ENCODE measurements at places on chromosomes 13 and 19.

DNA sequence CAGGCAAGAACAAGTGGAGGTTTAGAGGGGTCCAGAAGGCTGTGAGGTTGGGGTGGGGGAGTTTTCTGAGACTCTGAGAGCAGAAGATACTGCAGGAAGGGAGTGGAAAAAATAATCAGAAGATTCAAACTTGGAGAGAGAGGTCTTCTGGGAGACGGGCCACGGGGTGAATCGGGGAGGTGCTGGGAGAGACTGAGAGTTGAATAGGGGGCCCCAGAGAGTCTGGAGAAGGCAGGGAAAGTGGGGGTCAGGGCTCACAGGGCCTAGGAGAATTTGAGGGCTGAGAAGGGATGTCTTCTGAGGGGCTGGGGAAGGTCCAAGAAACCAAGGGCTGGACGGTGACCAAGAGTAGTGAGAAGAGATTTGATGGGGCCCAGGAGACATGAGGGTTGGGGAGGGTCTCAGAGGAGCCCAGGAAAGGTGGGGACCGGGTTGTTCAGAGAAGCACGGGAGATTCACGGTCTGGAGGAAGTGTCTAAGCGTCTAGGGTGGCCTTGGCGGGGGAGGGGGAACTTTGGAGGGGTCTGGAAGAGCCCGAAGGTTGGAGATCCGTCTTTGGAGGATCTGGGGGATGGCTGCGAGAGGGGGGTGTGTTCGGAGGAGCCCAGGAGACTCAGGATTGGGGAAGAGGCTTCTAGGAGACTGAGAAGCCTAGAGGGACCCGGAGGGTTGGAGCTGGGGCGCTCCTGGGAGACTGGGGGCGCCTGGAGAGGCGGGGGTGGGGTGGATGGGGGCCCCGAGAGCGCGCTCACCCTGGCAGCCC, 1.5 kb downstream of the KCNC3 start:
- DNase-seq, result no peak

DNA sequence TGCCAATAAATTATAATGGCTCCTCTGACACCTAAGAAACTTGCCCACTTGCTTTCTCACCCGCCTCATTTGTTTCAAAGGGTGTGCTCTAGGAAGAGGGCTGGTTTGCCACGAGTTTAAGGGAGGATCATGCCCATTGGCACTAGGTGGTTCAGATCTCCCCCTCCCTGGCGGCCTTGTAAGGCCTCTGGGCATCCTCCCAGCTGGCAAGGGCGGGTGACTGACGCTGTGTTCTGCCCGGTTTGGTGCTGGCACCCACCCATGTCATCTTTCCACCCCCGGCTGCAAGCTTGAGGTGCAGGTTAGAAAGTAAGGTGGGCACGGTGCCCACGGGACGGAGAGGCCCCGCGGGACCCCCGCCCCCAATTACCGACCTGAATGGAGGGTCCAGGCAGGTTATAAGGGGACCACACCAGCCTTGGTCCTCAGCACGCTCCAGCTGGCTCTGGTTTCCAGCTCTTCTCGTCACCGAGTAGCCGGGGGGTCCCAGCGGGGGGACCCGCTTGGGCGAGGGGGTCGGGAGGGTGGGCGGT, 90.4 kb downstream of the PTPRS start:
- no peak for DNase-seq

GRCh38 chr13:44385401-44385800, 11.8 kb downstream of the SERP2 start:
- no peak for DNase-seq

DNA sequence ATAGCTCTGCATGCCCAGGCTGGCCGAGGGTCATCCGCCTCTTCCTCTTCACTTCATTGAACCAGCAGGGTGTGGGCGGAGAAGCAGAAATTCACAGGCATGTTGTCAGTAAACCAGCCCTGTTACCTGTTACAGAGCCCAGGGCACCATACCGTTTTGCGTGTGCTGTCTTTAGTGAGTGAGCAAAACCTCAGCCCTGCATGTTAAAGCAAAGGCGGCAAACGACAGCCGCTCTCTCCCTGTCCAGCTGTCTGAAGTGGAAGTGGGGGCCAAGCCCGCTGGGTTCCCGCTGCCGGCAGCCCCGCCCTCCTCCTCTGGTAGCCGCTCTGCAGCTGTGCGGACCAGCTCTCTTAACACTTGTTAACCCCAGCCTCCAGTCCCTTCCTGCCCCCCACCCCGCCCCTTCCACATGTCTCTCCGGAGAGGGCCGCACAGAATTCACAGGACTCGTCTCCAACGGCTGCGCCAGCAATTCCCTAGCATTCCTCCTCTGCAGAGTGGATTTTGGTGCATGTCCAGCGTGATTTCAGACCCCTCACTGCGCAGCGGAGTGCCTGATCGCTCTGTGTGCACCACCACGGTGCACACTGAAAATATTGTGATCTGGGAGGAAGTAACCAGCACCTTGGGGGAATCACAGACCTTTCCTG, 12.7 kb downstream of the KLHL26 start:
- DNase-seq, result no peak

- DNase-seq, result no peak
Observed at GRCh38 chr13:74761801-74762757, 627.9 kb upstream of the KLF12 start.

- DNase-seq, result peak; percentile 6
Observed at GRCh38 chr19:51531349-51532315, at the start of gene SIGLEC6. Gene SIGLEC6 (minus strand): TSS chr19:51531670. CDS start chr19:51531648, 22 bp downstream.

GRCh38 chr13:60114499-60115028, 49.2 kb downstream of the DIAPH3 start:
- no peak for DNase-seq

DNA sequence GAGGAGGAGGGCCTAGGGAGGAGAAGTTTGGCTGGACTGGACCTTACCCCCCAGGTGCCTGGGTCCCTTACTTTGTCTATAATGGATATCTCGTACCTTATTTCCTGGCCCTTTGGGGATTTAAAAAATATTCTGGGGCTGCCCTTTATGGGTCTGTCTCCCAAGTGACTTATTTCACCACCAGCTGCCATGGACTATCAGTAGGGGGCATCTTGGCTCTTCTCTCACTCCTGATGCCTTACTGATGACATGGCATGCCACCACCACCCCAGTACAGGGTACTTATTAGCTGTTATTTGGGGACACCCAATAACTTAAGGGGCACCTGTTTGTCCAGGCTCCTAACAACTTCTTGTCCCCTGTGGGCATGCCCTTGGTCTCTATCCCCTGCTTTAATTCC, 38.0 kb downstream of the NFIX start:
- DNase-seq, result no peak

GRCh38 chr19:18364826-18365528, 21.0 kb upstream of the GDF15 start:
- no peak for DNase-seq

GRCh38 chr13:23578411-23579071, 8.3 kb downstream of the TNFRSF19 start:
- peak; percentile 52 for DNase-seq

DNA sequence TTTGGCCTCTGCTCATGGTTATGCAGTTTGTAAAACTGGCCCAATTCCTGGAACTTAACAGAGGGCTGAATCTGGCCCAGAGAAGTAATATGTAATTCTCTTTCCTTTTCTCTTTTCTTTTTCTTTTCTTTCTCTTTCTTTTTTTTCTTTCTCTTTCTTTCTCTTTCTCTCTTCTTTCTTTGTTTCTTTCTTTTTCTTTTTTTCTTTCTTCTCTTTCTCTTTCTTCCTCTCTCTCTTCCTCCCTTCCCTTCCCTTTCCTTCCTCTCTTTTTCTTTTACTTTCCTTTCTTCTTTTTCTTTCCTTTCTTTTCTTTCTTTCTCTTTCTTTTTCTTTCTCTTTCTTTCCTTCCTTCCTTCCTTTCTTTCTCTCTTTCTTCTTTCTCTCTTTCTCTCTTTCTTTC, 88.8 kb upstream of the SLITRK5 start:
- no peak for DNase-seq

DNA sequence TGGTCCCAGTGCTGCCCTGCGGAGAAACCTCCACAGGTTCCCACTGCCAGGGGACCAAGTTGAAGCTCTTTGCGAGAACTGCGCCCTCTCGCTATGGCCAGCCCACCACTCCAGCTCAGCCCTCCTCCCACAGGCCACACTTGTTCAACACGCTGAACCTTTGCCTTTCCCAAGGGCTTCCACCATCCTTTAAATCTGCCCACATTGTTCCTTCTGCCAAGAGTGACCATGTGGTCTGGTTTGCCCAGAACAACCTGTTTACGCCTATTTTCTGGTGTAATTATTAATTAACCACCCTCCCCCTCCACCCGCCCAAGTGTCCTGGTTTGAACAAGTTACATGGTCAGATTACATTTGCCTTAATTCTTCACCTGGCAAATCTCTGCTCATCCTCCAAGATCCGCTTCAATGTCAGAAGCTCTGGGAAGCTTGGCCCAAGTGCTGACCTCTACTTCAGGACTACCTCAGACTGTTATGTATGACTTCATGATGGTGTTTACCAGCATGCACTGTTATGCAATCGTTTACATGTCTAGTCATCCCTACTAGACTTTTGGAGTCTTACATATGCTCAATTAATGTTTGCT, 12.0 kb upstream of the USP12 start:
- no peak for DNase-seq

- DNase-seq, result no peak
Observed at GRCh38 chr13:26220575-26220974, 1.5 kb downstream of the RNF6 start.

GRCh38 chr13:25067064-25067463, 28.9 kb upstream of the PABPC3 start:
- no peak for DNase-seq

- DNase-seq, result no peak
Observed at GRCh38 chr19:51025401-51025800, 1.0 kb downstream of the KLK11 start.

- no peak for DNase-seq
Observed at GRCh38 chr13:87941226-87941625, 270.1 kb downstream of the SLITRK5 start.

All from CD4-positive, alpha-beta T cell treated with Interleukin-6 at 100 ng/mL for 8 hours (primary cell).